Karpas-422 (cell line): ENCODE measurements at places on chromosomes 3 and 15.

- no peak for DNase-seq
Observed at GRCh38 chr3:39896184-39896583, 86.8 kb downstream of the MYRIP start.

DNA sequence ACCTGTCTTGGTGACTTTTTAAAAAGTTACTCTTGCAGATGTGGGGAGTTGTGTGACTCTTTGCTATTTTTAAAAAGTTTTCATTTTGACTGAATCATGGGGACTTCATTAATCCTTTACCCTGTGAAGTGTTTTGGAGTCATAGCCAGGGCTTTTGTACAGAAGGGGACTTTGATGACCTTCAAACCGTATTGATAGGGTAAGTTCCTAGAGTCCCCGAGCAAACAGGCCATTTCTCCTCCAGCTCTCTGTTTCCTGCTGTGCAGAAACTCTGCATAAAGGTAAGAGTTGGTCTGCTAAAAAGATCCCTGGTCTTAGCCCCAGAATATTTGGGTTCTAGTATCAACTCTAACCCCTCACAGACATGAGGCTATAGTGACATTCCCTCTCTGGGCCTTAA, 170.8 kb upstream of the BCL6 start:
- DNase-seq: peak; percentile 71

GRCh38 chr3:22495791-22496190, 707.3 kb upstream of the UBE2E2 start:
- DNase-seq: no peak

- peak; percentile 82 for DNase-seq
Observed at GRCh38 chr3:127671523-127672428, 976 bp upstream of the ABTB1 start.

- no peak for DNase-seq
Observed at GRCh38 chr15:39846108-39846507, 63.5 kb upstream of the FSIP1 start.

GRCh38 chr15:92043283-92043682, 189.8 kb downstream of the SLCO3A1 start:
- no peak for DNase-seq

- no peak for DNase-seq
Observed at GRCh38 chr3:12193485-12194165, 34.9 kb upstream of the TIMP4 start.

GRCh38 chr3:140438736-140439470, 239.0 kb upstream of the TRIM42 start:
- no peak for DNase-seq
